Hepatocyte (in vitro differentiated cells): ENCODE measurements at places on chromosomes 3 and 15. TPM values are rescaled to one million over a fixed set of nuclear protein-coding genes. Genes with fewer than 3 reads are reported as not detected.
A peak's percentile ranks its signal among the peaks of the same experiment; 100 is the strongest.

- DNase-seq, result no peak
Observed at GRCh38 chr3:194072097-194072428, 63.9 kb upstream of the HES1 start.

- no peak for DNase-seq
Observed at GRCh38 chr15:56969265-56969895, 50.9 kb downstream of the TCF12 start.

DNA sequence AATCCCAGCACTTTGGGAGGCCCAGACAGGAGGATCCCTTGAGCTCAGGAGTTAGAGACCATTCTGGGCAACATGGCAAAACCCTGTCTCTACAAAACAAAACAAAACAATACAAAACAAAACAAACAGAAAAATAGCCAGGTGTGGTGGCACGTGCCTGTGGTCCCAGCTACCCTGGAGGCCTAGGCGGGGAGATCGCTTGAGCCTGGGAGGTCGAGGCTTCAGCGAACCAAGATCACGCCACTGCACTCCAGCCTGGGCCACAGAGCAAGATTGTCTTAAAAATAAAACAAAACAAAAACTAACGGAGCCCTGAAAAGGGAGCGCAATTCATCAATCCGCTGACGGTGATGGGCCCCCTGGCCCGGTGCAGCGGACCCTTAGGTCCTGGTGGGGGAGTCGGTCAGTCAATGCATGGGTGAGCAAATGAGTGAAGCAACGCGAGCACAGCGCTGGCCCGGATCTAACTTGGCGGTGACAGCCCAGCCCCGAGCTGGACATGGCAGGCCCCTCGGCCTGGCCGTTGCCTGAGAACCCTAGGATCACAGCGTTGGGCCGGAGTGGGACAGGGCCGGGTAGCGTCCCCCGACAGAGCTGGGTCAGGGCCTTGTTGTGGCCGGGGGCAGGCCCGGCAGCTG, 52.4 kb upstream of the BLM start:
- no peak for DNase-seq

- no peak for DNase-seq
Observed at GRCh38 chr3:150870406-150870805, 34.8 kb downstream of the MINDY4B start.

RBP2 gene
- 80.9 and 123 TPM in 2 replicates for polyA plus RNA-seq

GRCh38 chr3:64837986-64838735, 150.4 kb upstream of the ADAMTS9 start:
- no peak for DNase-seq

DNA sequence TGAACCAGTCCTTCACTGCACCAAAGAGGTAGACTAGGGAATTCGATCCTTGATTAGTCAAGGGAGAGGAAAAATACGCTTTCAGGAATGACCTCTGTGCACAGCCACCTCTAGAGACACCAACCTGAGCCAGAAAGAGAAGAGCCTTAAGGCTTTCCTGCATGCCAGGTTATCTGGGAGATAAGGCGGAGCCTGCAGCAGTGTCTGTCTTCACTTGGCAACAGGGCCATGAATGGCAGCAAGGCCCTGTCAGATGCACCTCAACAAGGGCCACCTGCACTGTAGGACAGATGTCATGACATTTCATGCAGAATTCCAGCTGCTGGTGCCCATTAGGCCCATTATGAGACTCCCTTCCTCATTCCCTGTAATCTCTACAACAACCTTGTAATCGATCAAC, 88.1 kb downstream of the MEX3B start:
- DNase-seq, result no peak

DNA sequence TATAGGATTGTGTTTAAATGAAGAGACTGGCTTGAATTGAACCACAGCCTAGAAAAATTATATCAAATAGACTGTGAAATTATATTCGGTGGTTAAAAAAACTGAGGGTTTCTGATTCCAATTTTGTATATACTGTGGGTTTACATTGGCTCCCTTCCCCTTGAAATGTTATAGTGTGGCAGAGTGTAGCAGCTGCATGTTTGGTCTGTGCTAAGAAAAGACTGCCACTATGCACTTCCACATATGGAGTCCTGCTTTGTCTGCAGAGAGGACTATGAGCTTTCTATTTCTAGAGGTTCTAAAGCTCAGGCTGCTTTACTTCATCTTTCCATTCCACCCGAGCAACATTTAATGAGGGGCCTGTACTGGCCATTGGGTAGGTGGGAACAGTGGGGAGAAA, 112.3 kb downstream of the P3H2 start:
- DNase-seq, result no peak

DNA sequence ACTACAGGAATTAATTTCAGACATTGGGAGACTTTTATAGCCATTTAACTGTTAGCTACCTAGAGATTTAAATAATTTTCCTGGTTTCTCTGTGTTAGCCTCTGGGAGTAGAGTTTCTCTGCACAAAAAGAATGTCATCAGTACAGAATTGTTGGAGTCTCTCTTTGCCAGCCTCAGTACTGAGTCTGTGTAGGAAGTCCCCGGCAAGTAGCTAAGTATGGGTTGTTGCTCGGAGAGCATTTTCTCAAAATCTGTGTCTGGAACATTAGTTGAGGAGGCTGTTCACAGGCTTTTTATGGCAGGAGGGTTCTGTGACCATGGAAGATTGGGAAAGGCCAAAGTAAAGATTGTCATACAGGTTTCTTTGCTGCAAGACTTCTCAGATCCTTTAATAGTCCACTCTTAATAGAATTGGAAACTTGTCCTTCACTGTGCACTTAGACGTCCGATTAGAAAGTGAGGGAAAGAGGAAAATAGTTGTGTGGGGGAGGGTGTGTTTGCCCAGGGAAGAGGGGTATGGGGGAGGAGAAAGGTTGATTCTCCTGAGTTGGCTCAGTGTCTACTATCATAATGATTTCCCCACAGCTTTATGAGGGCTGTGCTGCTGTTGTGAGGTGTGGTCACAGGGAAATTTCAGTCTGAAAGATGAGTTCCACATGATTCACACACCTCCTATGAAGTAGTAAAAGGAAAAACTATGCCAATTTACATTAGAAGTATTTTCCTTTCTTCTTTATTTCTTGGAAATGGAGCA, 207.1 kb downstream of the PTPRG start:
- peak; percentile 24 for DNase-seq

- DNase-seq, result no peak
Observed at GRCh38 chr15:69038508-69038907, 24.0 kb downstream of the NOX5 start.

- DNase-seq, result no peak
Observed at GRCh38 chr3:116254541-116254940, 190.7 kb downstream of the LSAMP start.

- peak; percentile 29 for DNase-seq
Observed at GRCh38 chr3:139506766-139507165, 30.4 kb upstream of the RBP2 start.

DNA sequence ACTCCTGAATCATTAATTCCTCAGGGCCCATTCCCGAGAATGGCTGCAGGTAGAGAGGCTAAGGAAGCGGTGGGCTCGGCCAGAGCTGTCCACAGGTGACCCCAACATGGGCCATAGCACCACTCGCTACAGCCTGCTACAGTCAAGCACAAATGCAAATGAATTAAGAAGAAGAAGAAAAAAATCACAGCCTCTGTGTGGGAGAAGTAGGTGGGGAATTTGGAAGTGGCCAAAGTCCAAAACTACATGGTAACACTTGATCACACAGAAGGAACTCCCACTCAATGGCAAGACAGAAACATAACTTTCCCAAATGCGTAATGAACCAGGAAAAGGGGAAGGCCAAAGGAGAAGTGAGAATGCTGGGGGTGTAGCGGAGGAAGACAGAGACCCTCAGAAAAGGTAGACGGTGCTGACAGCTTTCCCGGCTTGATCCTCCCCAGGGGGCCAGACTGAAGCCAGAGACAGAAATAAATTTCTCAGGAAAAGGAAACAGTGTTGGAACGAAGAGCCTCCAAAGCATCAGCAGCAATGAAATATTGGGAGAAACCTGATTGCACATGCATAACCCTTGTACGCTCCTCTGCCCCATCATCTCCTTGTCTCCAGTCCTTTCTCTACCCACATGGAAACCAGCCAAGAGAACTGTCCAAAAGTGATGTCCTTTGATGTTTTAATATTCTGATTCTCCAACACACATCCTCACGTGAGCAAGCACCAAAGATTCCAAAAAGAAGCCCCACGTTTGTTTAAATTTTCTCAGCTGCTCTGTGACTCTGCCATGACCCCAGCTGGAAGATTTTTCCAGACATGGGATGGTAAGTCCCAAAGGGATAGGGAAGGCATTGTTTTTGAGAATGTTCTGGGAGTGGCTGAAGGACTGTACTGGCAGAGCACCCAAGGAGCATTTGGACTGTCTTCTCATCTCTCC, 107.6 kb downstream of the OXNAD1 start:
- DNase-seq, result no peak

- no peak for DNase-seq
Observed at GRCh38 chr3:114400371-114400770, 106.5 kb downstream of the TIGIT start.

AP3B2 gene
- polyA plus RNA-seq, result 2.9 and 4.1 TPM in 2 replicates
